ENCODE measurements at places on chromosomes 4 and X. TPM values are rescaled to one million over a fixed set of nuclear protein-coding genes. Genes with fewer than 3 reads are reported as not detected.

Gene INTU
- total RNA-seq: 6.3 TPM

Gene GUCY1A1
- 4.0 TPM for total RNA-seq

Gene AIMP1
- 18.7 TPM for total RNA-seq

Gene NSD2
- 64.0 TPM for total RNA-seq

Gene ACTRT1
- total RNA-seq: not detected

Gene SOWAHB
- total RNA-seq: 0.17 TPM

Gene STK32B
- 0.50 TPM for total RNA-seq

Gene VCX3A
- not detected for total RNA-seq

Gene KLHL4
- total RNA-seq: 0.58 TPM

Gene MTMR8
- 1.2 TPM for total RNA-seq

Gene GC
- not detected for total RNA-seq

Gene SATL1
- not detected for total RNA-seq

Gene PABPC4L
- total RNA-seq: 0.17 TPM

Gene TRIML1
- total RNA-seq: not detected

Gene DGAT2L6
- total RNA-seq: not detected

Gene MTNR1A
- not detected for total RNA-seq

Gene NPNT
- 0.29 TPM for total RNA-seq

Gene DOK7
- total RNA-seq: 0.17 TPM

Gene FGFBP2
- not detected for total RNA-seq

Gene ARSJ
- total RNA-seq: 28.0 TPM

Gene MAGEA1
- total RNA-seq: not detected

Gene L1CAM
- total RNA-seq: 1.2 TPM

Gene BGN
- 10.5 TPM for total RNA-seq

Gene SPATA4
- 0.15 TPM for total RNA-seq

Gene COX7B2
- total RNA-seq: not detected

Gene ADH1B
- total RNA-seq: 281 TPM

Gene ENOPH1
- 40.5 TPM for total RNA-seq

Gene ENPEP
- total RNA-seq: 0.33 TPM

Gene CLDN34
- not detected for total RNA-seq

Gene NDP
- total RNA-seq: 0.17 TPM

Gene MAGEB1
- not detected for total RNA-seq

Gene DUX4
- not detected for total RNA-seq

Gene CCDC160
- total RNA-seq: 0.15 TPM

Gene POLN
- 5.3 TPM for total RNA-seq

Gene RAB41
- total RNA-seq: not detected

Gene HAUS7
- total RNA-seq: 13.7 TPM

Gene MAGEB17
- total RNA-seq: not detected

Gene RAB28
- 10.6 TPM for total RNA-seq

Gene PAGE5
- not detected for total RNA-seq

Gene INTS6L
- total RNA-seq: 3.6 TPM

Gene NHSL2
- total RNA-seq: 19.8 TPM

Gene DTHD1
- not detected for total RNA-seq

Gene NALF2
- total RNA-seq: not detected

Measured in smooth muscle cell of trachea (primary cell).